ENCODE measurements at places on chromosomes 7 and 10. TPM values are rescaled to one million over a fixed set of nuclear protein-coding genes. Genes with fewer than 3 reads are reported as not detected.

Gene FFAR4
- total RNA-seq = not detected

Gene ERVW-1
- 0.16 TPM for total RNA-seq

Gene UNCX
- total RNA-seq = not detected

Gene GTF2I
- total RNA-seq = 166 TPM

Gene CPEB3
- 3.1 TPM for total RNA-seq

Gene KCNH2
- 2.9 TPM for total RNA-seq

Gene RAMP3
- not detected for total RNA-seq

Gene MICALL2
- total RNA-seq = 3.0 TPM

Gene PAPSS2
- 1.8 TPM for total RNA-seq

Gene CCDC172
- total RNA-seq = not detected

Gene CTAGE4
- total RNA-seq = 2.2 TPM

Gene WIPF3
- total RNA-seq = 0.06 TPM

Gene ADCY1
- total RNA-seq = 0.44 TPM

Gene SEMA3C
- total RNA-seq = 0.23 TPM

Gene TMEM236
- total RNA-seq = 0.03 TPM

Gene MACC1
- total RNA-seq = 0.50 TPM

Gene OR6V1
- not detected for total RNA-seq

Gene PRLHR
- total RNA-seq = not detected

Gene PIP
- not detected for total RNA-seq

Gene ATRNL1
- total RNA-seq = 0.35 TPM

Gene OR2F2
- total RNA-seq = not detected

Gene PRKRIP1
- total RNA-seq = 51.0 TPM

Gene GPER1
- total RNA-seq = not detected

Gene SFMBT2
- total RNA-seq = 35.4 TPM

Gene SFRP4
- 0.16 TPM for total RNA-seq

Gene RBM20
- 2.2 TPM for total RNA-seq

Gene HHEX
- total RNA-seq = 1.3 TPM

Gene GALNT17
- total RNA-seq = not detected

Gene SPDYE16
- 0.79 TPM for total RNA-seq

Gene ADIRF
- 0.76 TPM for total RNA-seq

Gene FAM25G
- total RNA-seq = not detected

Gene GPNMB
- not detected for total RNA-seq

Gene MMD2
- total RNA-seq = not detected

Gene ZNF467
- total RNA-seq = 4.8 TPM

Gene ASB10
- total RNA-seq = not detected

Gene PCDH15
- not detected for total RNA-seq

Gene HOXA13
- not detected for total RNA-seq

Gene NPFFR1
- not detected for total RNA-seq

Gene CALHM3
- total RNA-seq = not detected

Gene TAS2R60
- total RNA-seq = 0.79 TPM

Gene GRM3
- total RNA-seq = not detected

Gene CALCR
- total RNA-seq = not detected

Gene RELN
- 0.41 TPM for total RNA-seq

Gene LANCL2
- 6.3 TPM for total RNA-seq

Gene MMP21
- 0.44 TPM for total RNA-seq

Gene GRID1
- not detected for total RNA-seq

Gene APBB1IP
- total RNA-seq = 87.1 TPM

All from T-cell (primary cell).